ENCODE measurements at places on chromosomes 11 and 22.

- DNase-seq, result peak; percentile 18
These were observed 11.0 kb upstream of the CWF19L2 start for GRCh38 chr11:107468596-107468995.

- DNase-seq, result peak; percentile 80
These were observed 5.4 kb upstream of the TXN2 start for GRCh38 chr22:36486619-36487384.

- no peak for DNase-seq
These were observed 112.3 kb downstream of the MAML2 start for GRCh38 chr11:96230686-96231085.

GRCh38 chr22:46209262-46209661 is 40.8 kb downstream of the CDPF1 start:
- no peak for DNase-seq

DNA sequence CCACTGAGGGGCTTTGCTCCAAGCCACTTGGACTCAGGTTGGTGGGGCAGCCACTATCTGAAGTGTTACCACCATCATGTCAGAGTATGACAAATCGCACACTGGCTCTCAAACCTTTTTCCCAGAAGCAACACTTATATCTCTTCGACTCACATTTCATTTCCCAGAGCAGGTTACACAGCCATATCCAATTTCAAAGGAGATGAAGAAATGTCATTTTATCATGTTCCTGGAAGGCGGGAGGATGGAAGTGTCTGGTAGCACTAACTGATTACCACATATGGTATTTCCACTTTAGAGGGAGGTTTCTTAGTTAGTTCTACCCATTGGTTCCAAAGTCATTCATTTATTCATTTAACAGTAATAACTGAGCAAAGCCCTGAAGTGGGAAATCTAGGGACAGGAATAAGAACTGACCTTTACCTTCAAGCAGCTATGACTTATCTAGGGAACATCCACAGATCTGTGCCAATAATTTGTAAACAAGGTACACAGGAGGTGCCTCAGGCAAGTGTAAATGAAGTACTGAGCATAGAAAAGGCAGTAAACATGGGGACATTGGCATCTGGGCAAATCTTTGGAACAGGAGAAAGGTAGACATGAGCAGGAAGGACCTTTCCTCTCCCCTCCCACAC is 54.9 kb upstream of the LRRC55 start:
- DNase-seq, result no peak

DNA sequence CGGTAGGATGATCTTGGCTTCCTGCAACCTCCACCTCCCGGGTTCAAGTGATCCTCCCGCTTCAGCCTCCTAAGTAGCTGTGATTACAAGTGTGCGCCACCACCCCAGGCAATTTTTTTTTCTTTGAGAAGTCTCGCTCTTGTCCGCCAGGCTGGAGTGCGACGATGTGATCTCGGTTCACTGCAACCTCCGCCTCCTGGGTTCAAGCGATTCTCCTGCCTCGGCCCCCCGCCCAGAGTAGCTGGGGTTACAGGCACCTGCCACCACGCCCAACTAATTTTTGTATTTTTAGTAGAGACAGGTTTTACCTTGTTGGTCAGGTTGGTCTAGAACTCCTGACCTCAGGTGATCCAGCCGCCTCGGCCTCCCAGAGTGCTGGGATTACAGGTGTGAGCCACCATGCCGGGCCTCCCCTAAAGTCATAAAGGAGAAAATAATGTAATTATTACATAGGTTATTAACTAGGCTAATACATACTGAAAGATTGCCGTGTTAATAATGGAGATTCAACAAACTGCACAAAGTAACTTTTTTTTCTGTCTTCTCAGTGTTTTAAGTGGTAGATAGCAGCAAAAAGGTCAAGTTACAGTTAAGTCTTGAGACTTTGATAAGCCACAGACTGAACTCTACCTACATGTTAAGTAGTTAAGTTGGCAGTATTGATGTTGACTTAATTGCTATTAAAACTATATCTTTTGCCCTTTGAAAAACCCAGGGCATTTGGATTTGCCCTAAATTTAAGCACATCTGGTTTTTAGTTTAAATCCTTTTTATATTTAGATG is 3.9 kb downstream of the CAPRIN1 start:
- no peak for DNase-seq
